COR-L47 (cell line): ENCODE measurements at places on chromosomes 6 and 20.

DNA sequence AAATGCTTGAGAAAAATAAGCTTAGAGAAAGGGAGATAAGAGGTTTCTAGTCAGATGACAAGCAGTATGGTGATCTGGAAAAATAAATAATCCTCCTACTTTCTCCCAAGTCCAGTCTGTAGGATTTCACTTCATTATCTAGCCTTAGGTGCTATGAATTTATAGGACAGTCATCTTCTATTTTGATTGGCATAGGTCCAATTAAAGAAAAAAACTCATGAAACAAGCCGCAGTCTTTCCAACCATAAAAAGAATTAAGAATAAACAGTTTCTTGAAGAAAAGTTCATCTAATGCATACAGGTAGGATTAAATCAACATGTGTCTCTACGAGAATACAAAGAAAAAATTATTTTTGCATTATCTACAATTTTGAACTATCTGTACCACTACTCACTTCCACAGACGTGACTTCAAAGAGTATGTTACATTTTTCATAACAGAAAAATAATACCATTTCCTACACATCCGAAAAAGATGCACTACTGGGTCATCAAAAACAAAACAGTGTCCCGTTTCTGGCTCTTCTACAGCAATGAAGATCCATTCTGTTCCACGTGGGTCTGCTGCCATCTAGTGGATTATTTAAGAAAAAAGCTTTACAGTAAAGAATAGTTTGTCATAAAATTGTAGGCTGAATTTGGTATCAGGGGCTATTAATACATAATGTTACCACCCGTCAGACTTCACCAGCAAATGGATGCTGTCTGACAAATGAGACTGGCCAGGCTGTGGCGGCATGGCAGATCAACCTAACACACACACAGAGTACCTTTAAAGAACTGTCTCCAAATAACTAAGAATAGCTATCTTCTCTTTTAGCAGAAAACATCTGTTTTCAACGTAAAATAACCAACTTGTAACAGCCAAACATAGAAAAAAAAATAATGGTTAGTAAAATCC lies 28.9 kb downstream of the STX7 start:
- DNase-seq: peak; percentile 30

- no peak for DNase-seq
These were observed 127.0 kb downstream of the PACRG start for GRCh38 chr6:162854734-162855191.

DNA sequence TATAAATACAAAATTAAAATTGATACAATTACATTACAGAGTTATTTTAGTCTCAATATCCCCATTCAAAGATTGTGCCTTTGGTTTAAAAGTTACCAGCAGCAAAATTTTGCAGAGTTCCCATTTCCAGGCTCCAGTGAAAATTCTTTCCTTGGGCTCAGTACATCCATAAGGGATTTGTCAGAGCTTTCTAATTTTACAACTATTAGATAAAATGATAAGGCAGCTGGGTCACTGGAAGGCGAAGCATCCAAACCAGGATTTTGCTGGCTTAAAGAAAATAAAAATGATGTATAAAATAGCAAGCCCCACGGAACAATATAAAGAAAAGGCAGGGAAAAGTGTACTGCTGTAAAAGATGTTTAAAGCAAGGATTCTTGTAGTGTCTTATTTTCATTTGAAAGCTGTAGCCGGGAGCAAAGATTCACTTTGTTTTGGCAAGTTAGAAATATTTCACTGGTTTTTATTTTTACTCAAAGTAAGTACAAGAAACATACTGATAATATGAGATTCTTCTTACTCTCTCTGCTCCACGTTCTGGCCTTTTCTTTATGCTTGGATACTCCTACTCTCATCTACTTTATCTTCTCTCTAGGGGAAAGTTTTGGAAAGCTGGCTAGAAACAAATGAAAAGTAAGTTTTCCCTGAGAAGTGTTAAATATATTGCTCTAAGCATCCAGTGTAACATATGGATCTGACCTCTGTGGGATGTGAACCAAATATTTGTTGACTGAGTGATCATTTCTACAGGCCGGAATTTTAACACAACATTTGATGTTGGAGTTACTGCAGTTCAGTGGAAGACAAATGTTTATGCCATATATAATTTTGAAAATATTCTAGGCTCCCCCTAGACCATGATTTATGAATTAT lies 488.4 kb downstream of the PHF3 start:
- no peak for DNase-seq

DNA sequence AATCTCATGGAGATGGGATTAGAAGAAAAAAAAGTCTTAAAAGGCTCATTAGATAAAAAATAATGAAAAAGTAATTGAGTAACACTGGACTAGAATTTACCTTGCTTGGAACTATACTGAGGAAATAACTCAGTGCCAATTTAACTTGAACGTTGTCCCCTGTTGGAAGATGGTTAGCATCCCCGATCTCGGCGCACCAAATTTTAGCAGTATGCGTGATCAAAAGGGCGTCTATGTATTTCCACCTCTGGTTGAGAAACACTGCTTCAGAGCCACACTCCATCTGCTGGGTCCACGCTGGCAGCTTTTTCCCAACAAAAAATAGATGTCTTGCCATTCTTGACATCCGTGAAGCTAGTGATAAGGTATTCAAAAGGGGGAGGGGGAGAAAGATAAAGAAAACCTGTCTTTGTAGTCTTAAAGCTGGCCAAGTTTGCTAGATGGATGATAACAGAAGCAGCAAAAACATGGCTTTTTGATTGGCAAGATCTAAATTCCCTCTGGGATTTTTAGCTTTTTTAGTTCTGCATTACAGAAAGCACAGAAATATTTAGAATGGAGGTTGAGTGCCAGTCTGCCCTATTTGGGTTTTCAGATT lies 6.4 kb downstream of the HINT3 start:
- DNase-seq: no peak

DNA sequence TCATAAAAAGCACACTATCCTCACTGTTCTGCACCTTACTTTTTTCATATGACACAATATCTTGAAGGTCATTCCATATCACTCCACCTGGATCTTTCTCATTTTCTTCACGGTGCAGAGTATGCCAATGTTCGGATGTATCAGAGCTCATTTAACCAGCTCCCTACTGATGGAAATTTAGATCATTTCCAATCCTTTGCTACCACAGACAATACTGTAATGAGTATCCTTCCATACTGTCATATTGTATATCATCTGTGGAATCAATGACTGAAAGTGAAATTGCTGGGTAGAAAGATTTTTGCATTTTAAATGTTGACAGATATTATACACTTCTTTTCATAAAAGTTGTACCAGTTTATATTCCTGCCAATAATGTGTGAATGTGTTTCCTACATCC lies 2.2 kb upstream of the RAB44 start:
- no peak for DNase-seq

- peak; percentile 40 for DNase-seq
These were observed 63.9 kb upstream of the FUCA2 start for GRCh38 chr6:143575440-143575839.

GRCh38 chr6:125314009-125314581 lies 12.3 kb upstream of the HDDC2 start:
- peak; percentile 18 for DNase-seq

DNA sequence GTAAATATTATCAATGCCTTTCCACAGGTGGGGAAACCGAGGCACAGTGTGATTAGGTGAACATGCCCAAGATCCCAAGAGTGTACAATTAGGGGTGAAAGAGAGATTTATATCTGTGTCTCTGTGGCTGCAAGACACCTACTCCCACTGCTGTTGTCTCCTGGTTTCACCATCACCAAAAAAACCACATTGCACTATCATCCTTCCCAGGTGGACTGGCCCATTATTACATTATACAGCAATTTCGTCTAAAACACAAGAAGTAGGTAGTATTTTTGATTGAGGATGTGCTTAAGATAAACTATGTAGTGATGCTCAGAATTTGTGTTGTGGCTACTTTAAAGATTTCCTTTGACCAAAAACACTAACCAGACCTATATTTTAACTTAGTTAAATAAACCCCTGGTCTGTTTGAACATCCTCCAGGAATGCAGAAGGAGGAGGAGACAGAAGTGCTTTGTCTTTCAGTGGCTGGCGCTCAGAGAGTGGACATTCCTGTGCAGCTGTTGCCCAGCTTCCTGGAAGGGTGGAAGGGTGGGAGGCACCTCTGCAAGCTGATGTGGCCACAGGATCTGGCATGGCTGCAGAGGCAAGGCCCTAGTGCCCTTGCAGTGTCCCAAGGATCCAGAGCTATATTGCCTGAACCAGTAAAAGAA lies 23.8 kb downstream of the DCBLD1 start:
- no peak for DNase-seq

DNA sequence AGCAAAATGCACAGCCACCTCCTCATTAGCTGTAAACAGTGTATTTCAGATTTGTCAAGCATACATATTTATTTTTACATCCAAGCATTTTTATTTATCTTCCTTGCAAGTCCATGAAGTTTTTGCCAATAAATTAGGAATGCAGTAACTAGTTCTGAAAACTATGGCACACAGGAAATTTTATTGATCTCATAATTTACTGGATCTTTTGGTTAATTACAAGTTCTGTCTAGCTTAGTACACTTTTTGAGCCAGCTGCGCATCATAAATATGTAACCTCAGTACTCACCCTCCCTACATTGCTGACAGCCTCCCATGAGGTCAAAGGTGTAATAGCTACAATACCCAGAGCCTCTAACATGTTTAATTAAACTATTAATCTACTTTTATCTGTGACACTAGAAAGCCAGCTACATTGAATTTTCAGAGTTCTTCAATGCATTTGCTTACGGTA lies 898.2 kb downstream of the KIF16B start:
- DNase-seq: no peak

- DNase-seq: no peak
These were observed 30.0 kb downstream of the MYT1 start for GRCh38 chr20:64194269-64194668.

GRCh38 chr6:75762063-75762462 lies 13.0 kb downstream of the MYO6 start:
- no peak for DNase-seq

GRCh38 chr6:120320481-120321162 lies 971.1 kb upstream of the MAN1A1 start:
- DNase-seq: no peak

- DNase-seq: no peak
These were observed 68.2 kb downstream of the COL9A1 start for GRCh38 chr6:70234561-70235236.

DNA sequence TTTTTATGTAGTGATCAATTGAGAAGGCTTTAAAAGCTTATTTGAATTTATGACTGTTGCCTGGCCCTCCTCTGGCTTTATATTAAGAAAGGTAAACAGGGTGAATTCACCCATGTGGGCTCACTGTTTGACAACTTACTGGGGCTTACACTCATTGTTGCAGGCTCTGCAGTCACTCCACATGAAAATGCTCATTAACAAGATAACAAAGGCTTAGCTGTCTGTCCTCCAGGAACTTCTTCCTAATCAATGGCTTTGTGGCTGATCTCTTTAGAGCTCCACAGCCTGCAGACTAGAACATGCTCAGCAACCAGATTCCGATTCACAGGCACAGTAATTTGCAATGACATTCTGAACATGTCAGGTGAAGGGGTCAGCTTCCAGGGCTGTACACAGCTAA lies 323.2 kb upstream of the MAN1A1 start:
- DNase-seq: no peak

GRCh38 chr6:30487926-30488325 lies 1.4 kb upstream of the HLA-E start:
- no peak for DNase-seq

DNA sequence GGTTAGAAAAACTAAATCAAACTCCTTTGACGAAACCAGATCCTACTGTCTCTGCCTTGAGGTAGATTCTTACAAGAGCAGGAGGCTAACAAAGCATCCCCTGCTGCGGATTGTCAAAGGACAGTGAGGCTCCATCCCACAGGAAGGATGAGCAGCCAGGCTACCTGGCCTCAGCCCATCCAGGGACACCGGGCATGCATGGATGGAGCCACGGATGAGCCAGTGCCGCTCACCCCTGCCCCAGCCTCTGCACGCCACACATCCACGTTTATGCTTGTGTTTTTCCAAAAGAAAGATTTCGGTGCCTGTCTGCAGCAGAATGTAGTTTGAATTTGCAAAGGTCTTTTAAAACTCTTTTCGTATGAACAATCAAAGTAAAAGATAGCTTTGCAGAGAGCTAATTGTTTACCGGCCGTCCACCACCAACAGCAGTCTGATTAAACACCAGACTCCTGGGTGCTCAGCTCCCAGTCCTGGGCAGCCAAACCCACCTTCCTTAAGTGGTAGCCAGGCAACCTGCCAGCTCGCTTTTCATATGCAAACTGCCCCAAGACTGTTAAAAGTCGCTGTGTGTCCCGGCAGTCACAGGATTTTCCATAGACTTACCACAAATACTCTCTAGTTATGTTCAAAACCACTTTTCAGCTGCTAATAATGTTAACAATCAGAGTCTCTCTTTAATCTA lies 999 bp downstream of the THBS2 start:
- DNase-seq: peak; percentile 32

DNA sequence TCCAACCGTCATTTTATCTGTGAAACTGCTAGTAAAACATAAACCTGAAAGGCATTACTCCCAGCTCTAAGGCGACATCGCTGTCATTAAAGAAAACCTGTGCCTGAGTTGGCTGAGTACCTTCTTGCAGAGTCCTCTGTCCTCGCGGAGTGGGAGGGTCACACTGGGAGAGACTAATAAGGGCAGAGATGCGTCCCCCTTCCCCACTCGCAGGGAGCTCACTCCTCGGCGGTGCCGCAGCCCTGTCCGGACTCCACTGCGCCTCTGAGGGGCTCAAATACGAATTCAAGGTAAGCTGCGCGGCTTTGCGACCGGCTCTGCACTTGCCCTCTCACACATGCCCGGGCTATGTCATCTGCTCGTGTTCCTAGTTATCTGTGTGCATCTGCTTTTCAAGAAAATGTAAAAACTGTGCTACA lies at the start of gene COL19A1:
Gene COL19A1 (plus strand): TSS at position 206 of the 419 bp plus-strand sequence. CDS start 13,012 bp downstream, outside the sequence.
- DNase-seq: no peak

DNA sequence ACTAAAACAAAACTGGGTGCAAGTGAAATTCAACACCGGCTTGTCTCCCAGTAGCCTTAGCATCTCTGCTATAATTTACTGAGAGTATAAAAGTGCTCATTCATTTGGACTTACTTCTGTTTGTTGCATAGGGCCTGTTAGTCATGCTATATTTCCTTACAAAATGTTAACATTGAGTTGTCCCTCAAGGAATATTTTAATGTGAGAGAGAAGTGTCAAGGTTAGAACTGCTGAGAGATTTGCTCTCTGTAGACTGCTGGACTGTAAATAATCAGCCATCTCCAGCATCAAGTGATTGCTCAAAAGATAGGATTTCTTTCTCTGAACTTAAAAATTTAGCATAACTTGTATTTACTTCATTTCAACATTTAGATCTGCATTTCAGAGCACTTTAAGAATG lies 328.5 kb upstream of the AGPAT4 start:
- DNase-seq: no peak

GRCh38 chr6:29147074-29147473 lies 23.6 kb upstream of the OR2J2 start:
- no peak for DNase-seq
